ENCODE measurements at places on chromosomes 1 and 21.
A peak's percentile ranks its signal among the peaks of the same experiment; 100 is the strongest.

GRCh38 chr1:2411801-2412394, 466 bp downstream of the PEX10 start:
- DNase-seq: no peak

DNA sequence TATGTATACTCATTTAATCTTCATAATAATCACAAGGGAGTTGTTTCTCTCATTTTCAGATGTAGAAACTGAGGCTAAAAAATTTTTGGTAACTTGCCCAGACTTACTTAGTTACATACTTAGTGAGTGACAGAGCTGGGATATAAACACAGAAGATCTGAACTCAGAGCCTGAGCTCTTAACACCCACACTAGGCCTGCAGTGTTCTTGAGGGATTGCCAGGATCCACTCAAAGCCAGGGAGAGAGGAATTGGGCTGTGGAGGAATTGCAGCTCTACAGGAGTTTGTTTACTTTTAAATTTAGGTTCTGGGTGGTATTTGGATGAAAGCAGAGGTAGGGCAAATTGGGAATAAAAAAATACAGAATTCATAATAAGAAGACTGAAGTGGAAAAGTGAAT, 515.1 kb upstream of the PLXNA2 start:
- no peak for DNase-seq

- DNase-seq: no peak
Measured at GRCh38 chr1:245118806-245119205, 36.0 kb upstream of the KIF26B start.

DNA sequence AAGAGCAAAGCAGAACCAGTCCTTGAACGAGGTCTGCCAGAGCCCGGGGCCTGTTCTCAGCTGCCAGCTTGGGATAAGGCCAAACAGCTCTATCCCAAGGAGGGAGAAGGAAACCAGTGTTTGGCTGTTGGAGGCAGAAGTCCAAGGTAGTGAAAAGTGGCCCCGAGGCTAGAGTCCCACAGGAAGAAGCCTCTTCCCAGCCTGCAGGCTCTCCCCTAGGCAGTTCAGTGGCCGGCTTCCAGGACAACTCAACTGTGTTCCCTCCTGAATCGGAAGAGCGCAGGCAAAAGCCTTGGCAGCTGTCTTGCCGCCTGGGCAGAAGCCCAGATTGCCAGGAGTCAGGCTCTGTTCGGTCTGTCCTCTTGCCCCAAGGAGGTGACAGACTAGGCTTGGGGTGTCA, 19.3 kb downstream of the QSOX1 start:
- peak; percentile 32 for DNase-seq

DNA sequence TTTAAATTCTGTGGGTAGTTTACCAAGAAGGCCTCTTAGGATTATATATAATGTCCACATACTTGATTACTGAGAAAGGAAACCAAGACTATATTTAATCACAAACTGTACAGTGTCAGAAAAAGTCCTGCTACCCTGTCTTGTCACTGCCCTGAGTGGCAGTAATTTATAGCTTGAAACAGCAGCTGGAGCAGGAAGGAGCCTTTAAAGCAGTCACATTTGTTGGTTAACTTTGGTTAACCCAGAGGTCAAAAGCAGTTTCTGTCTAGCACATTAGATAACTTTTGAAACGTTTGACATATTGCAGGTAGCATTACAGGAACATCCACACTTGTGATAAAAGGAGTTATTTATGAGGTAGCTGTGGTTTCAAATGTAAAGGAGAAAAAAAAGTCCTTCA, 161.7 kb downstream of the ROR1 start:
- DNase-seq: no peak

GRCh38 chr1:47647327-47647845, 209.5 kb downstream of the FOXD2 start:
- DNase-seq: peak; percentile 23

- peak; percentile 20 for DNase-seq
Measured at GRCh38 chr21:31267644-31268043, 76.4 kb downstream of the TIAM1 start.

DNA sequence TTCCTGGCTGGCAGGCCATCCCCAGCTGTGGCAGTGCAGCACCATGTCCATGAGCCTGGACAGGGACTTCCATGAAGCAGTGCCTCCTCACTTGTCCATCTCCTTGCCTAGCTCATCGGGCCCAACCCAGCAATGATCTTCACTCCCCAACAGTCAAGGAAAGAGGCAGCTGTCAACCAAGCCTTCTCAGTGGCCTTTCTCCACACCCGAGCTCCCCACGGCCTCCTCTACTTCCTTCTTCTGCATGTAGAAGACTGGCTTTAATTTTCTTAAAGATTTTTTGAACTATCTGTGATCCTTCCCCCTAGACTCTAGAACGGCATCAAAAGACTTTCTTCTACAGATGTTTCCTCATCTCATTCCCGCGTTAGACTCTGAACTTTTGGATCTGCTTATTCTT, 65.5 kb upstream of the COA6 start:
- no peak for DNase-seq

- no peak for DNase-seq
Measured at GRCh38 chr1:215768303-215768702, 201.2 kb downstream of the KCTD3 start.

DNA sequence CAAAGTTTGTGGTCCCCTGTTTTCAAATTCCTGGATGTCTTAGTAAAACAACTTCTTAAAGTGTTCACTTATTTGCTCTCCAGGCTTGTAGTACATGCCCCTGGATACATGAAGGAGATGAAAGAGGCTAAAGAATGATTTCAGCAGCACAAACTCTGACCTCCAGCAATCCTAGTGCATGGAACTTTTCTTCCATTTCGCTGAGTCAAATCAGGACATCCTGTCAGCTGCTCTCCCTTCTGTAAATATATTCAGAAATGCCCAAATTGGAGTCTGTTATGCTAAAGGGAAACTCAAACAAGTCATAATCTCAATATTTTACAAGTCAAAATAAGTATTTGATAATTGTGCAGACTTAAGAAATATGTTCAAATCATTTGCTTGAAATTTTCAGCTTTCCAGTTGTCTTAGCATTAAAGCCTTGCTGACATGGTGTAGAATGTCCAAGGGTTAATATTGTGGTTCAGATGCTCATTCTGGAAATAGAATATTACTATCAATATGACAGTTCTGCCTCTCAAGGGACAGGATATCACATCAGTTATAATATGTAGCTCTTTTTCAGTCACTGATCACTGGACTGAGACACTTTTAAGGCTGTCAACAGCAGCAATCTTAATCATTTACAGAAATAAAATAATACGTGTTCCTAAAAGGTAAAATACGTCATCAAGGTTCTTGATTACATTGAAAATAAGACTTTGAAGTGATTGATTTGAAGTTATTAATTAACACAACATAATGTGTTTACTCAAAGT, 1157.3 kb downstream of the PLA2G4A start:
- DNase-seq: no peak

DNA sequence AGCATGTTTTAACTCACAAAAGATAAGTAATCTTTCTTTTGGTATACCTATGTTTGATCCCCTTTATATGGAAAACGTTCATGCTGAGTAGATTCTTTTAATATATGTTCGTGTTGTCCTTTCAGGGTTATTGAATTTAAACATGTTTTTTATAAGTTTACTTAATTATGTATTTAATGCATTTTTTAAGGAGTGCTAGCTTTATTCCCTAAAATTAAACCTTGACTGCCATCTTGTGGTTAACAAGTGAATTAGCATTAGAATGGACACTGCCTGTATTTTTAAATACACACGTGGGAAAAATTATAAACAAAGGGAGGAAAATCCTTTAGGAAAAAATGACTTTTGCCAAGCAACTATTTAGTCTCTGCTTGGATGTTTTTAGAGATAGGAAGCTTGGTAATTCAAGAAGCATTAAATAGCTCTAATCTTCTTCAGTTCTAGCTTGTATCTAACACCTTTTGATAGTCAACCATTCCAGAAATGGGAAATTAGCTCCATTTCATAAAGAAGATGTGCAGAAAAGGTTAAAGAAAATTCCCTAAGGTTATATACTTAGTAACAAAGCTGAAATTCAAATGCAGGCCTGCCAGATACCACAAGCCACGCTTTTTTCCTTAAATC, 43.0 kb downstream of the UBE2U start:
- DNase-seq: peak; percentile 5

- no peak for DNase-seq
Measured at GRCh38 chr1:44932151-44932550, 54.2 kb downstream of the EIF2B3 start.
